Vagina (tissue), 2 donors: ENCODE measurements at places on chromosomes 2 and 18.
A peak's percentile ranks its signal among the peaks of the same experiment; 100 is the strongest.

DNA sequence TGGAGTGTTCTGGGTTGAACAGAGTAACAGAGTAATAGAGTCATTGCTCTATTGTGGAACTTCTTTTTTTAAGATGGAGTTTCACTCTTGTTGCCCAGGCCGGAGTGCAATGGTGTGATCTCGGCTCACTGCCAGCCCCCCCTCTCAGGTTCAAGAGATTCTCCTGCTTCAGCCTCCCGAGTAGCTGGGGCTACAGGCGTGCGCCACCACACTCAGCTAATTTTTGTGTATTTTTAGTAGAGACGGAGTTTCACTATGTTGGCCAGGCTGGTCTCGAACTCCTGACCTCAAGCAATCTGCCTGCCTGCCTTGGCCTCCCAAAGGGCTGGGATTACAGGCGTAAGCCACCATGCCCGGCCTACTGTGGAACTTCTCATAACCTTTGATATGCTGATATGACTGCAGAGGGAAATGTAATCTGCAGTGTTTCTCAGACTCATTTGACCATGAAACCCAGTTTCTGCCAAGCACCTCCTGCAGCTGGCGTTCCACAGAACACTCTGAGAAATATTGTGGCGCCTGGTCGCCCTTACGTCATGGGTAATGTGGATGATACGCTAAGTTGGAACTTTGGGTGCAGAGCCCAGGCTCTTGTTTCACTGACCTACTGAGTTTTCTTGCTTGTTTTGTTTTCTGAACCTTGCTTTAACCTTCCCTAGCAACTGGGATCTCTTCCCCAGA, 213.8 kb downstream of the BCL2 start:
- no peak for DNase-seq
- H3K4me1 ChIP-seq: no peaks in the 10 kb centered on the region
- H3K27me3 ChIP-seq: no peaks in the 10 kb centered on the region
- no peak overlapping the region for H3K4me3 ChIP-seq
- H3K36me3 ChIP-seq: no peaks in the 10 kb centered on the region
- no peak overlapping the region for H3K27ac ChIP-seq

GRCh38 chr18:33841221-33841967, 263.4 kb downstream of the ASXL3 start:
- H3K27me3 ChIP-seq: no peaks in the 10 kb centered on the region
- no peak for DNase-seq
- no peak overlapping the region for H3K27ac ChIP-seq
- no peaks in the 10 kb centered on the region for H3K36me3 ChIP-seq
- no peak overlapping the region for H3K4me3 ChIP-seq

GRCh38 chr2:151855111-151855510, 26.9 kb upstream of the ARL5A start:
- H3K36me3 ChIP-seq: no peaks in the 10 kb centered on the region
- H3K27me3 ChIP-seq: no peaks in the 10 kb centered on the region
- H3K27ac ChIP-seq: no peak overlapping the region
- DNase-seq: no peak
- no peak overlapping the region for H3K4me3 ChIP-seq

GRCh38 chr2:36360063-36360462, 4.5 kb downstream of the CRIM1 start:
- H3K4me1 ChIP-seq: peaks cover 69% of the 10 kb centered on the region
- no peak for DNase-seq
- no peak overlapping the region for H3K4me3 ChIP-seq
- peak overlapping the region; percentile 27 for H3K27ac ChIP-seq

- H3K4me3 ChIP-seq: no peak overlapping the region
- no peak for DNase-seq
- no peak overlapping the region for H3K27ac ChIP-seq
- peaks cover 16% of the 10 kb centered on the region for H3K4me1 ChIP-seq
- no peaks in the 10 kb centered on the region for H3K36me3 ChIP-seq
- H3K27me3 ChIP-seq: no peaks in the 10 kb centered on the region
Observed at GRCh38 chr2:121977326-121977725, 221.9 kb downstream of the TSN start.

- H3K4me3 ChIP-seq: no peak overlapping the region
- H3K36me3 ChIP-seq: no peaks in the 10 kb centered on the region
- no peak for DNase-seq
Observed at GRCh38 chr2:146414456-146414855, 1430.4 kb upstream of the ACVR2A start.

GRCh38 chr2:21117688-21118087, 6.1 kb upstream of the TDRD15 start:
- DNase-seq: no peak
- no peaks in the 10 kb centered on the region for H3K27me3 ChIP-seq
- no peak overlapping the region for H3K27ac ChIP-seq

GRCh38 chr2:92326-92725, 46.0 kb upstream of the FAM110C start:
- H3K4me1 ChIP-seq: no peaks in the 10 kb centered on the region
- no peak for DNase-seq
- H3K4me3 ChIP-seq: no peak overlapping the region

DNA sequence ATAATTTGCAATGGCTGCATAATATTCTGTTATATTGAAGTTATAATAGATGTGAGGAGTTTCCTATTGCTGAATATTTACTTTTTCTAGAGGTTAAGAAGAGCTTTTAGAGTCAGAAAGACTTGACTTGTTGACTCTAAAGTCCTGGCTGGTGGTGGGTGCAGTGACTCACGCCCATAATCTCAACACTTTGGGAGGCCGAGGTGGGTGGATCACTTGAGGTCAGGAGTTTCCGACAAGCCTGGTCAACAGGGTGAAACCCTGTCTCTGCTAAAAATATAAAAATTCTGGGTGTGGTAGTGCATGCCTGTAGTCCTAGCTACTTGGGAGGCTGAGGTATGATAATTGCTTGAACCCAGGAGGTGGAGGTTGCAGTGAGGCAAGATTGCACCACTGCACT, 33.9 kb upstream of the ATIC start:
- no peaks in the 10 kb centered on the region for H3K36me3 ChIP-seq
- no peak overlapping the region for H3K27ac ChIP-seq
- no peaks in the 10 kb centered on the region for H3K4me1 ChIP-seq
- no peak for DNase-seq
- no peaks in the 10 kb centered on the region for H3K27me3 ChIP-seq
- no peak overlapping the region for H3K4me3 ChIP-seq

DNA sequence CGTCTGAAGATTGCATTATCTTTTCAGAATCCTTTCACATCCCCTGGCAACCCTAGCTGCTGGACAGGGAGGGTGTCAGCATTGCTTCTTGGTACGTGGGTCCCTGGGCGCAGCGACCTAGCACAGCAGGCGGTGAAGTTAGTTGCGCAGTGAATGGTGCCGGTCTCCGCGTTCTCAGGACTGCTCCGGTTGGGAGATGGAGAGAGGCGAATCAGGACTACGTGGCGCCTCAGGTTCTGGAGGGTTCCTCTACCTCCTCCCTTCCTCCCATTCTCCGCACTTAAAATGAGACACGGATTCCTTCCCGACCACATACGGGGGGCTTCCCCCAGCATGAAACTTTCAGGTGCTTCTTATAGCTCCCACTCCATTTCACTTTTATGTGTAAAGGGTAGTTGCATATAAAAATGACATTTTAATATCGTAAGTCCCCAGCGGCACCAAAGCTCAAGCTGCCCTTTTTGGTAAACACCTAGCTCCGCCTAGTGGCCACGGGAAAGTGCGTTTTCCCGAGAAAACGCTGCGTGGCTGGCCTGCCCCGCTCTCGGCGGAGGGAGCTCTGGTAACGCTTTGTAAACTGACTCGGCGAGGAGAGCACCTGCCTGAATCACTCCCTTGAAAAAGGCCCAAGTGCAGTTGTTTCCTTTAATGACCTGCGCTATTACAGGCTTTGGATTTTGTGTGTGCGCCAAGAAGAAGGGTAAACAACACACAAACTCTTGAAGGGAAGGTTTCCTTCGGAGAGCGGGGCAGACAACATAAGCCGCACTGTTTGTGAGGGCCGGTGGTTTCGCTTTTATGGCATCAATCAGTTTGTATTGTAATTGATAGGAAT, 32.9 kb upstream of the INHBB start:
- no peaks in the 10 kb centered on the region for H3K36me3 ChIP-seq
- peak overlapping the region; percentile 42 for H3K4me3 ChIP-seq
- DNase-seq: no peak

DNA sequence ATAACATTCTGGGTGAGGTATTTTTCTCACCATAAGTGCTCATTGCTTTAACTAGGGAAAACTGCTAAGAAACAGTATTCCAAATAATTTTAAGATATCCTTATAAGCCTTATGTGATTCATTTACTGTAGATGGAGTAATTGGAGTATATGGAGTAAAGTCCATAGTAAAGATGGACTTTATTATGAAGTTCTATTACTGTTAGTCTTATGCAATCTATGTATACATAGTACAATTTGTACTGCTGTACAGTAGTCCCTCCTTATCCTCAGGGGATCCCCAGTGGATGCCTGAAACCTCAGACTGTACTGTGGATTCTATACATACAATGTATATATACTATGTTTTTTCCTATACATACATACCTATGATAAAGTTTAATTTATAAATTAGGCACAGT, 41.1 kb upstream of the OTX1 start:
- H3K4me3 ChIP-seq: no peak overlapping the region
- DNase-seq: no peak
- no peaks in the 10 kb centered on the region for H3K36me3 ChIP-seq

DNA sequence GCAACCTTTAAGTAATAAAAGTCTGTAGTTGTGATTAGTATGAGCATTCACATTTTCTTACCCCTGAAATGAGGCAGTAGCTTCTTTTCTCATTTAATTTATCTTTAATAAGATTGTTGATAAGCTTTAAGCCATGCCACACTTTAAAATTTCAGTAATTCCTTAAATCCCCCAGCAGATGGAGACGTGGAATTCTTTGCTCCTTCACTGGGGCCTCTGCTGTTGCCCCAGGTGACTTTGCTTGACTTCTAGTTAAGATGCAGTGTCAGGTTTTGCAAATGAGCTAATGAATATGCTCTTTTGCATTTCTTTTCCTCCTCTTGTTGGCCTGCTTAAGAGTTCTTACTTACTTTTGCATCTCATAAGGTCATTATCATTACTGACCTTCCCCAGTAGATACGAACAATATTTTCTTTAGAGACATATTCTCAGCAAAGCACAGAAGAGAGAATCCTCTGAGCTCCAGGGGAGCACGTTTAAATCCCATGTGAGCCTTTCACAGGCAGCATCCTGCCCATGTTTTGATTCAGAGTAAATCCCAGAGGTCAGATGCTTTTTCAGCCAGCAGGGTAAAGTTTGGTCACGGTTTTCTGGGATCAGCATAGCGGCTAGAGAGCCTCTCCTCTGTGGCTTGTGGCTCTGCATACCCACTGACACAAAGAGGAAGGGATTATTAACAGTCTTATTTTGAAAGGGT, 222.9 kb downstream of the PTPRM start:
- DNase-seq: no peak
- H3K27ac ChIP-seq: no peak overlapping the region
- H3K36me3 ChIP-seq: no peaks in the 10 kb centered on the region
- H3K4me1 ChIP-seq: no peaks in the 10 kb centered on the region

GRCh38 chr18:13134551-13135401, 83.8 kb upstream of the LDLRAD4 start:
- no peak overlapping the region for H3K27ac ChIP-seq
- H3K4me1 ChIP-seq: peaks cover 12% of the 10 kb centered on the region
- H3K4me3 ChIP-seq: no peak overlapping the region
- DNase-seq: no peak

GRCh38 chr2:58512878-58513277, 271.8 kb upstream of the FANCL start:
- no peaks in the 10 kb centered on the region for H3K27me3 ChIP-seq
- no peak overlapping the region for H3K4me3 ChIP-seq
- no peaks in the 10 kb centered on the region for H3K4me1 ChIP-seq

DNA sequence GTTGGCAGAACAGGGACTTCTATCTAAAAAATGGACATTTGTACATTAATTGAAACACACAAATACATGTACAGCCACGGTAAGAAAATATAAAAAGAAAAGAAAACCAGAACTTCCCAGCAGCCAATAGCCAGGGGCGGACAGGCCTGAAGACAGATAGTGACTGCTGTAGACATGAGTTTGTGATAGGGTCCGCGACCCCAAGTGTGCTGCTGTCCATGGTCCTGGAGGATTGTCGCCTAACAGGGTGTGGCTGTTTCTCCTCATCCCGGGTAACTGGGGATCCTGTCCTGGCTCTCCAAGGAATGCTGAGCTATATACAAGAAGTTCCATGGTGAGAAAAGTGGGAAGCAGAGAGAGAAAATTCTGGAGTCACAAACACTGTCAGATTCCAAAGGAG, 266.5 kb upstream of the SALL3 start:
- H3K4me1 ChIP-seq: no peaks in the 10 kb centered on the region
- no peaks in the 10 kb centered on the region for H3K36me3 ChIP-seq
- no peak overlapping the region for H3K4me3 ChIP-seq
- DNase-seq: no peak
- H3K27ac ChIP-seq: no peak overlapping the region

- no peak for DNase-seq
- H3K27me3 ChIP-seq: no peaks in the 10 kb centered on the region
- H3K36me3 ChIP-seq: no peaks in the 10 kb centered on the region
- H3K4me3 ChIP-seq: no peak overlapping the region
Observed at GRCh38 chr18:29874519-29875098, 1167.9 kb downstream of the DSC3 start.

- H3K4me1 ChIP-seq: no peaks in the 10 kb centered on the region
- H3K4me3 ChIP-seq: no peak overlapping the region
- no peak for DNase-seq
- no peaks in the 10 kb centered on the region for H3K27me3 ChIP-seq
- no peak overlapping the region for H3K27ac ChIP-seq
- no peaks in the 10 kb centered on the region for H3K36me3 ChIP-seq
Observed at GRCh38 chr2:29894822-29895614, 26.4 kb downstream of the ALK start.

- DNase-seq: no peak
- H3K4me3 ChIP-seq: no peak overlapping the region
- no peaks in the 10 kb centered on the region for H3K36me3 ChIP-seq
- H3K27me3 ChIP-seq: no peaks in the 10 kb centered on the region
Observed at GRCh38 chr2:175048275-175048674, 43.1 kb upstream of the CHN1 start.

DNA sequence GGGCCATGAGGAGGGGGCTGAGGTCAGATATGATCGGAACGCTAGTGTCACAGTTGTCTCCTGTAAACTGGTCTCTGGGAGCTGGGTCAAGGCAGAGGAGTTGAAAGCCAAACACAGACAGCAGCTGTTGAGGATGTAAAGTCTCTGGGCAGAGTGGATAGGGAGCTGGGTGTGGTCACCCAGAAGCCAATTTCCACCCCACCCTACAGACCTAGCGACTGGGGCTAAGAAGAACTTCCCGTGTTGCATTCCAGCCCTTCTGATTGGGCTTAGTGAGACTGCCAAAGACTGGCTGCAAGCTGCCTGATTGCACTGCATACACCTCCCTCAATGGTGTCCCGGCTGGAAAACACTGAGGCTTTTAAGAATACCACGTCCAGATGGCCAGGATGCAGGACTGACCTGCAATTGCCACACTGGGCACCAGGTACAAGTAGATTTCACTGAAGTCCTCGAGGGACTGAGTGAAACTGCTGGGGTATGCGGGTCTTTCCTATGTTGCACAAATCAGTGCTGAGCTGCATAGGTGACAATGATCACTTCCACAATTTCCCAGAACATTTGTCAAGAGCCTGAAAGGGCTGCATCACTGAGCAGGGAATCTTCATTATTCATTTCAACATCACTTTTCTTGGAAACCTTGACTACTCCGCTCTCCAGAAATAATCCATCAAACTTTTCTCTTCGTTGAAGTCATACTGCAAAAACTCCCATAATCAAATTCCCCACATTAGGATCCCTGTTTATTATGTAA, 43.1 kb upstream of the EML4 start:
- H3K4me1 ChIP-seq: peaks cover 28% of the 10 kb centered on the region
- DNase-seq: no peak
- H3K27me3 ChIP-seq: no peaks in the 10 kb centered on the region
- H3K4me3 ChIP-seq: no peak overlapping the region

- no peaks in the 10 kb centered on the region for H3K27me3 ChIP-seq
- no peak overlapping the region for H3K27ac ChIP-seq
- H3K36me3 ChIP-seq: no peaks in the 10 kb centered on the region
Observed at GRCh38 chr2:106296182-106296815, 102.2 kb upstream of the UXS1 start.
